ENCODE measurements at places on chromosomes 7 and 10.

DNA sequence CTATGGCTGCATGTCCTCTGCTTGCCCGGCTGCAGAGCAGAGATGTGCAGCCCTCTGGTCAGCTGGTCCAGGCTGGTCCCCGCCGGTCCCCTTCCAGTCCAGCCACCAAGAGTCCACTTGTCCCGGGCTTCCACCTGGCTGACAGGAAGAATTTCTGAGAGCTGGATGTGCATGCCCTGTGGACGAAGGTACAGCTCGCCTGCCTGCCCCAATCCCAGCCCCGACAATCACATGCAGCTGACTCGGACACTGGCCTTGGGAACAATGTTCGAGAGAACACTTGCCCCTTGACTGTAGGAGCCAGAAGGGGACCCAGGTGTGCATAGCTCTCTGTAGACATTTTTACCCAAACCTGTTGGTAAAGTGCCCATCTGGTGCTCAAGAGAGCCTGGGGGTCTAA lies 11.8 kb downstream of the AVPI1 start:
- no peak for DNase-seq

GRCh38 chr10:123585477-123586445 lies 80.4 kb upstream of the GPR26 start:
- DNase-seq = no peak

- no peak for DNase-seq
Observed at GRCh38 chr10:110872984-110873923, 1.5 kb downstream of the PDCD4 start.

GRCh38 chr7:85392326-85392725 lies 205.5 kb upstream of the SEMA3D start:
- DNase-seq = no peak

DNA sequence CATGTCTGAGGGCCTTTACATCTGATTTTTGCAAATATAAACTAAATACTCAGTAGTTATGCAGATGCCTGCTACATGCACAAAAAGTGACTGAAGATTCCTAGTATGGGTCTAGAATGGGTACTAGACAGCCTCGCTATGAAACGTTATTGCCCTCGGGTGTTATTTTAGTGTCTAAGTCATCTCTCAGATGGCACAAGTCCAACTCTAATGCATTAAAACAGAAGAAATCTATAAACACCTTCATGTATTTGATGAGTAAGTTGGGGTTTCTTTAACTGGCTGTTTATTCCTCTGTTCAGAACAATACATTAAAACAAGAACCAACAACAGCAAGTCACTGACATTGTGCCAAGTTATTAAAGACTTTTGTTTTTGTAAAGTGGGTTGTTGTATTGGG lies 41.6 kb downstream of the TEX36 start:
- no peak for DNase-seq
